ENCODE measurements at places on chromosomes 5 and 9. TPM values are rescaled to one million over a fixed set of nuclear protein-coding genes. Genes with fewer than 3 reads are reported as not detected.

GRCh38 chr9:92970467-92970923, 23.2 kb downstream of the FGD3 start:
- no peaks in the 10 kb centered on the region for H3K36me3 ChIP-seq
- H3K27me3 ChIP-seq = no peaks in the 10 kb centered on the region
- DNase-seq = no peak
- H3K27ac ChIP-seq = no peak overlapping the region
- H3K4me3 ChIP-seq = no peak overlapping the region

DNA sequence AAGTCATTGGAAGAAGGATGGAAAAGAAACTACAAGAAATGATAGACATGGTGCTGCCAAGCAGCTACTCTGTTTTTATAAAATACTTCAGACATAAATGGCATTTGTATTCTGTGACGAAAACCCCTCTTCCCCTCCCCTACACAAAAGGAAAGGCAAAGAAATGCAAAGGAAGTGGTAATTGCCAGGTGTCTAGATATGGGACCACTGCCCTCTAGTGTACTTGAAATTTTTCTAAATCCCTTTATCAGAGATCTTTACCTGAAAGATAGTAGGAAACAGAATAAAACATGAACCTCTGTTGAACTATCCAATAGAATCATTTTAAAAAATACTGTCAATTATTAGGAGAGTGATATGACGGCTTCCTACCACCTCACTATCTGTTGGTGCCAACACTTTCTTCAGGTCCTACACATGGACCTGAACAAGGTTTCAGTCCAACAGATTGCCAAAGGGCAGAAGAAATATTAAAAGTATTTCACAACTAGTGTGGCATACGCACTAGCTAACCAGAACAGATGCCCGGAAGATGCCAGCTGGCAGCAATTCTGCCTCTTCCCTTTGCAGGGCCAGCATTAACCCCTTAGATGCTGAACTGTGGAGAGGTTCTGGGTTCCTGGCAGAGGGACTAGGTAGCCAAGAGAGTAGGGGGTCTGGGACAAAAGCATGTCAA, 104.1 kb downstream of the TSSK1B start:
- no peak overlapping the region for H3K27ac ChIP-seq
- no peaks in the 10 kb centered on the region for H3K36me3 ChIP-seq
- no peak overlapping the region for H3K4me3 ChIP-seq
- DNase-seq = no peak
- H3K27me3 ChIP-seq = no peaks in the 10 kb centered on the region
- no peaks in the 10 kb centered on the region for H3K4me1 ChIP-seq

Gene SLCO6A1
- not detected for total RNA-seq

DNA sequence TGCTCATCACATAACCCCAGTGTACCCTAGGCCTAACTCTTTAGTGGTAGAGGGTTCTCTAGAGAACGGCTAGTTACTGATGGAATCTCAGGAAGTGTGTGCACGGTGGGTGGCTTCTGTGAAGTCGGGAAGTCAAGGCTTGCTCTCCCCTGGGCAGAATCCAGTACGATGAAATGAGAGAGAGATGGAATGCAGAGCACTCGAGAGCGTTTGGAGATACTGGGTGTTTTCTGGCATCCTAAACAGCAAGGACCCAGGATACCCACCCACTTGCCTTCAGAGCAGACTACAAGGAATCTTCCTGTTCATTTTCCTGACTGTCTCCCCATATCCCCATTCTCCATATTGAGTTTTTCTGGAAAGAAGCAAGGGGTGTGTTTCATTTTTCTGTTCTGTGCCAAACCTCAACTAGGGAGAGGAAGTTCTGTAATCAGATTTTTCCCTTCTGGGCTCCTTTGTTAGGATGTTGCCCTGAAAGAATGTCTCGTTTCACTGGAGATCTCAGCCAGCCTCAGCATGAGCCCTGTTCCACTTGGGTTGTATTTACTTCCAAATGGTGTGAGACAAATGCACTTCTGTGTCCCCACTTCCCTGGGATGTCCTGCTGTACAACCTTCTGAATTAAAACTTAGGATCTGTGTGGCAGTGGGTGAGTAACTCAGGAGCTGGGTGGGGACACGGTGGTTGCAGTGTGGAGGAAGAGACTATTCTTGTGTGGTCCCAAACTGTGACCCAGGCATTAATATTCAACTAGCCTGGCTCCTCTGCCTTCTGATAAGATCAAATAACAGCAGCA, 108.9 kb upstream of the SPRY4 start:
- no peaks in the 10 kb centered on the region for H3K4me1 ChIP-seq
- no peak overlapping the region for H3K27ac ChIP-seq

Gene HRH2
- 1.4 TPM for total RNA-seq

- peak; percentile 73 for DNase-seq
- peaks cover 4% of the 10 kb centered on the region for H3K4me1 ChIP-seq
- no peaks in the 10 kb centered on the region for H3K27me3 ChIP-seq
- H3K27ac ChIP-seq = peak within 1 kb of the TSS; percentile 36
- peak within 1 kb of the TSS; percentile 78 for H3K4me3 ChIP-seq
Measured at GRCh38 chr9:132878695-132879456, at the start of gene SPACA9. TSS of gene SPACA9 (plus strand) at chr9:132878898. CDS start at chr9:132883948, 5,050 bp downstream.

GRCh38 chr9:93911136-93911745, 43.9 kb downstream of the BARX1 start:
- H3K4me3 ChIP-seq = no peak overlapping the region
- no peaks in the 10 kb centered on the region for H3K4me1 ChIP-seq
- no peak overlapping the region for H3K27ac ChIP-seq
- no peaks in the 10 kb centered on the region for H3K36me3 ChIP-seq
- H3K27me3 ChIP-seq = no peaks in the 10 kb centered on the region

Gene CDH12
- total RNA-seq = not detected

Gene LHX3
- not detected for total RNA-seq

DNA sequence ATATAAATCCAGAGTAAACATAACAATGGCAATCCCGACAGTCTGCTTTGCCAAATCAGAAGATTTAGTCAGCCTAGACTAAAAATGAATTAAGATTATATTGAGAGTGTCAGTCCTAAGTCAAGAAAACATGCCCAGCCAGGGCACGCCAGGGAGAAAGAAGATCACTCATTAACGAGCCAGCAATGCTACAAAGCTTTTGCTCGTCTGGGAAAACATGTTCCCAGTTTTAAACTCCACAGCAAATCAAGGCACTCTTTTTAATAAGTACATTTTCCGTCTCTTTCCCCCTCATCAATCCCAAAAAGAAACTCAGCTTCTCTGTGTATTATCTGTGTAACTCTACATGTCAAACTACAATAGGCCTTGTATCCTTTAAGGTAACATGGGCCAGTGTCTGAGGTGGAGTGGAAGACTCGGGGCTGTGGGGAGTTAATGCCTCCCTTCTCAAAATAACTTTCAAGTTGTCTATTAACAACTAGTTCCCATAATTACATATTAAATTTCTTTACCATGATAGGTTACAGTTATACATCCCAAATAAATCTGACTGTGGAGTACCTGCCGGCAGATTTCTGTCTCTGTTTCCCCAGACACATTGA, 40.9 kb downstream of the NFIB start:
- no peak overlapping the region for H3K4me3 ChIP-seq
- no peak overlapping the region for H3K27ac ChIP-seq
- H3K4me1 ChIP-seq = peaks cover 12% of the 10 kb centered on the region
- H3K36me3 ChIP-seq = no peaks in the 10 kb centered on the region
